Activated naive CD4-positive, alpha-beta T cell treated with anti-CD3 and anti-CD28 coated beads for 36 hours (primary cell): ENCODE measurements at places on chromosomes 11 and 22.

GRCh38 chr11:88603091-88603867 lies 265.7 kb upstream of the CTSC start:
- DNase-seq = no peak

DNA sequence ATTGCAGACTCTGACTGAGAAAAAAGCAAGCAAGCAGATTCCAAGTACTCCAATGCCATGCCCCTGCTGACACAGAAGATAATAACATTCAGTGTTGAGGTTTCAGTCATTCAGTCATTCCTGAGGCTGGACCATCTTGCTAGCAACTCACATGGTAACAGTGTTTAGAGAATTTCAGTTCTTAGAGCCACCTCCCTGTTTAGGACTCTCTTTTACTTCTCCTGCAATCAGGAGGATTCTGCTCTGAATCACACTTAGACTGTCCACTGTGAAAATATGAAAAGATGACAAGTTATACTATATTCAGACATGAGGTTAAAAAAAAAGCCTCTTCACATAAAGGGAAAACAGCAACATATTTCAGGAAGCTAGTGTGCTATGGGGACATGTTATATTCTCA lies 183.9 kb upstream of the CTSC start:
- DNase-seq = no peak

DNA sequence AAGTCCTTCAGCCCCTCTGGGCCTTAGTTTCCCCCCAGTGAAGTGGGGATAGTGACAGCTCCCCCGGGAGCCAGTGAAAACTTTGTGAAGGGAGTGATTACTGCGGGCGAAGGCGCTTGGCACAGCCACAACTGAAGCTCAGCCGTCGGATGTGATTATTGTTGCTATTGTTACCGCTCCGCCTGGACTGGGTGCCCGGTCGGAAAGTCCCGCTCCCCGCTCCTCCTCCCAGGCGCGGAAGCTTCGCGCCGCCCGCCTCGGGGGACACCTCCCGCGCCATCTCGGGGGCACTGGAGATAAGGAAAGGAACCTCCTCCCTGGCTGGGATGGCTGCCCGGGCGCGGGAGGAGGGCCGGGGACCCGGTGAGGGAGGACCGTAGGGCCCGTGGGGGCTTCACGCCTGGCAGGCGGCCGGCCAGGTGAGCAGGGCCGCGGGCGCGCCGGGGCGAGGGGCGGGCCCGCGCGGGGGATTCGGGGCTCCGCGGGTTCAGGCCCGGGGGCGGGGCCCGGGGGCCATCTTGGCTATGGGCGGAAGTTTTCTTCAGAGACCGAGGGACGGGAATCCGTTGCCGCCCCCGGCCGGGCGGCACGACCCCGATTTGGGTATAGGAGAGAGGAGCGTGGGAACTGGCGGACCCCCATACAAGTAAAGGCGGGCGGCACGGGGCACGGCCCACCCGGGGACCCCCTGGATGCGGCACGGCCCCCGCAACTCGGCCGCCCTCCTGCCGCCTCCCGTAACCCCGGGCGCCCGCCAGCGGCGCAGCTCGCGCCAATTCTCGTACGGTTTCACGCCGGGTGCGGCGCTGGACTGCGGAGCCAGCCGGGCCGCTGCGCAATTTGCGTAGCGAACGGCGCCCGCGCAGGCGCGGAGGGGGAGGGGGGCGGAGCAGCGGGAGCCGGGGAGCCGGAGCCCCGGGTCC lies at the start of gene GPR137:
TSS of gene GPR137 (plus strand) at position 887 of the 923 bp plus-strand sequence. CDS start 677 bp downstream, outside the sequence.
- peak; percentile 87 for DNase-seq

GRCh38 chr11:47144541-47144940 lies 32.1 kb downstream of the ARFGAP2 start:
- DNase-seq = no peak

DNA sequence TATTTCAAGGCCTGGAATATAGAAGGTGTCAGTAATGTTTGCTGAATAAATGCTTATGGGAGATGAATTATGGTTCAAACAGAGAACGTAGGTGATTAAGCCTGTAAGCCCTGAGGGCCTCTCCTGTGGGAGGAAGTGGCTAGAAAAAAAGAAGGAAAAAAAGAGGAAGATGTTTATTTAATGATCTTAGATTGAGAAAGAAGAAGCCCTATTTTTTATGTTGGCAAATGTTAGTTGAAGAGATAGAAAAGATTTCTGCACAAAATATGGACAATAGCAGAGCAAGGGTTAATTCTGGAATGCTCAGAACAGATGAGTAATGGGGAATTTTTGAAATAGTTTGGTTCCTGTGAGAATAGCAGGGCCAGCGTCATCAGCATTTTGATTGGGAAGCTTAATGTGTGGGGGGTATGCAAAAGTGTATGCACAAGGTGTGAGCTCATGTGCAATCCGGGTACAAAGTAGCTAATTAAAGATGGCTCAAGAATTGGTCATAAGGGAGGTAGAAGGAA lies 95.7 kb downstream of the TEAD1 start:
- DNase-seq = no peak
